GM03348 (cell line): ENCODE measurements at places on chromosomes 6 and 20.

- DNase-seq: peak; percentile 89
These were observed 14.2 kb downstream of the TRAF3IP2 start for GRCh38 chr6:111591370-111591900.

DNA sequence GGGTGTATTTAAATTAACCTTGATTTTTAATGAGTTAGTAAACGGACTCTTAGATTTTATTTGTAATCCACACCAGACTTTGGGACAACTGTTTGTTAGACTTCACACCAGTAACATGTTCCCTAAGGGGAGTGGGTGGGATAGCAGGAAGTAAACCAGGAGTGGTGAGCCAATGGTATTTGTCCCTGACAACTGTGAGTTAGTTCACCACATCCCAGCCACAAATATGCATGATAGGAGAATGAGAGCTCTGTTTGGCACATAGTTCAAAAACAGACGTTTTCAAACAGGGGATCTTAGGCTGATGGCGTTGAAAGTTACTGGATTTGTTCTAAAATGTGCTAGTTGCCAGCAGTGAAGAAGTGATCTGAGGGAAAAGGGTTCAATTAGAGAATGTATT is 18.7 kb upstream of the COL10A1 start:
- peak; percentile 88 for DNase-seq

GRCh38 chr20:36988494-36988966 is 37.0 kb upstream of the SAMHD1 start:
- DNase-seq: no peak

- no peak for DNase-seq
These were observed 187.6 kb downstream of the DTNBP1 start for GRCh38 chr6:15475261-15475660.

GRCh38 chr6:130776287-130776925 is 50.8 kb upstream of the SMLR1 start:
- no peak for DNase-seq

DNA sequence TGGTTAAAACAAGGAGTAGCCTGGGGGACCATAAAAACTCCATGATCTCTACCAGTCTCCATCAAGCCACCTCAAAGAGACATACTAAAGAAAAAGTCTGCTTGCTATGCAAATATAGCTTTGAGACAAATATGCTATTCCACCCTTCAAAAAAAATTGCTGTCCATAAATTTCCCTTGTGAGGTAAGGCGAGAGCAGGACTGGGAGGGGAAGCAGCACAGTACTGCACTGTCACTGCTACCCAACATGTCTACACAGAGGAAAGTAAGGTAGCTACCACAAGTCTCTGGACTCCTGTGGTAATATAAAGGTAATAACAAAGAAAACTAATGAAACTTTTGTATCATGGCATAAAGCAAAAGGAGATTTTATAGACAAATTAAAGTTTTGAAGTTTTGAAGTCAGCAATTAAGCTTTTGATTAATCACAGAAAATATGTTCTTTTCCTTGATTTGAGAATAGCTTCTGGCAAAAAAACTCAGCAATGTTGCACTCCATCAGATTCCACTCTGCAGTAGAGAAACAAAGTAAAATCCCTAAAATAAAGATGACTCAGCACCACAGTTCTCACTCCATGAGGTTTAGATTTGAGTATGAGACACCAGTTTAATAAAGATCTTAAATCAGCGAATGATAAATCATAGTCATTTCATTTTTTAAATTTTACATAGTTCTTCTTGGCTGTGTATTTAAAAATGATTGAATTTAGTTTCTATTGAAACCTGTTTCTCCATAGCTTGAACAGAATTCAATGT is 602.4 kb downstream of the COL12A1 start:
- DNase-seq: peak; percentile 24

GRCh38 chr20:46487628-46488027 is 25.7 kb downstream of the ZNF334 start:
- DNase-seq: no peak

- DNase-seq: no peak
These were observed 13.1 kb downstream of the GABRR1 start for GRCh38 chr6:89204096-89204495.

DNA sequence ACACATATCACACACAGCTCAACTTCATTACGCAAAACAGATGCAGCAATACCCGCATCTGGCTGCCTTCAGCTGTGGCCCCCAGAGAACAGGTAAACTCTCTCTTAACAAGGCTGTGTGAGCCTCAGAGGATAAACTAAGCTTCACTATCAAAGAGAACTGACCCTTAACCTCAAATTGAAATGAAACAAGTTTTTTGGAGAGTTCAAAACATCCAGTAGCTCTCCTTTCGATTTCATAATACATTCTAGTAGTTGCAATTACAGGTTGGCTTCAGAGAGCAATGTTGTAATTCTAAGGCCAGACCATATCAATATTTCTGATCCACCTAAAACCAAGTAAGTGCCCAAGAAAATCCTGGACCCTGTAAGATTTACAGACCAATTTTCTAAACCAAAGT is 113.5 kb downstream of the FAXC start:
- no peak for DNase-seq

- no peak for DNase-seq
These were observed 96.3 kb downstream of the LYRM2 start for GRCh38 chr6:89542081-89542857.

DNA sequence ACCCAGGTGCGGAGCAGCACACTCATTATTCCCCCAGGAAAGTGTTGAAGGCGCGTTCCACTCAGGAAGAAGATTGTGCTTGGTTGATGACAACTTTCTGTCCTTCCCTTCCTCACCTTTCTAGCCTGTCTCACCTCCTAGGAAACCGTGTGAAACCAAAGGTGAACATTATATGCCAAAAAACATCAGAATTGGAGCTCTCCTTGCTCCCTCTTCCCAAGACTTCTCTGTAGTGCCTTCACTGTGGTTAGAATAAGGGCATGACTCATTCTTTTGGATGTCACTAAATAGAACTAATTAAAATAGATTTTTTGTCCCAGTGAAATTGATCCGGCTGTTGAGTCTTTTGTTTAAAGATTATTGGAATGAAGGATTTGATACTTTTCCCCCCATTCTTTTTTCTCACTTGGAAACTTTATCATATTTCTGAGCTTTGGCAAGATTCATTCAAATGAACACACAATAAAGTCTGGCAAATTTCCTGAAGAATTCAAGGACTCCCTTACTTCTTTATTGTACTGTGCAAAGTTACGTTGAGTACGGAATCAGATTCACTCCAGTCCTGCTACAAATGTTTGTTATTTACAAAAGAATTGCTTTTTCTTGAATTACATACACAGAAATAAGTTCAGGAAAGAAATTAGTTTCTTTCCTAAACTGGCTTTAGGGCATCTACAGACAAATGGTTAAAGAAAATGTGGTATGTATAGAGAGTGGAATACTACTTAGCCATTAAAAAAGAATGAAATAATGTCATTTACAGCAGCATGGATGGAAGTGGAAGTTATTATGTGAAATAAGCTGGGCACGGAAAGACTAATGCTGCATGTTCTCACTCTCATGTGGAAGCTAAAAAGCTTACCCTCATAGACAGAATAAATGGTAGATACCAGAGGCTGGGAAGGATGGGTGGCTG is 142.8 kb upstream of the AKAP12 start:
- DNase-seq: no peak

DNA sequence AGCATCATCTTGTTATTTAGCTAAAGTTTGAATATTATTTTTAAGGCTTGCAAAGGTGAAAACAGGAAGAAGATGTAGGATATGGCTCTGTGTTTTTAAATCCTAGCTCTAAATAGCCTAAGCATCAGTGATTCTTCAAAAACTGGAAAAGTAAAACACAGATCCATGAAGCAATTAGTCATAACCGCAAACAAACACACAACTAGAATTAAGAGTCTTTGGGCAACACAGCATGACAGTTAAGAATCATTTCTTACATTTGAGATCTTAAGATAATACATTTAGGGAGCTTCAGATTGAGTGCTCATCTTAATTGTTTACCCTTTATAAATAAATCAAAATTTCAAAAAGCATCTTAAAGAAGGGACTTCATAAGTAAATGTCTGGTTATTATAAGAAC is 115.8 kb upstream of the MAP7 start:
- DNase-seq: no peak

DNA sequence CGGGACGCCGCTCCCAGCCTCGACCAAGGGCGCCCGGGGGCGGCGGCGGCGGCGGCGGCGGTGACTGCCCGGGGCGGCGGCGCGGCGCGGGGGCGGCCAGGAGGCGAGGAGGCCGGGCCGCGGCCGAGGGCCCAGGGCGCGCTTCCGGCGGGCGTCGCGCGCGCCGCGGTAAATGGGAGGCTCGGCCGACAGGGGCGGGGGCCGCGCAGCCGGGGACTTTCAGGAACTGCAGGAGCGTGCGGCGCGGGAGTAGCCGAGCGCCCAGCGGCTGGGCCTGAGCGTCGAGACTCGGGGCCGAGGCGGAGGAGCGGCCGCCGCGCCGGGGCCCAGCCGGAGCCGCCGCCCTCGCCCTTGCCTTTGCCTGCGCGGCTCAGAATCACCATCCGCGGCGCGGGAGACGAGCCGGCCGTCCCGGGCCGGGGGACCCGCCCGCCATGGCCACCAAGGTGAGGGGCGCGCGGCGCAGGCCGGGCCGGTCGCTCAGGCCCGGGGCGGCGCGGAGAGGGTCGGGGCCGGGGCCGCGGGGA is at the start of gene SNX9:
SNX9 (plus strand) TSS at position 246 of the 527 bp plus-strand sequence; CDS start at position 435, 189 bp downstream.
- peak; percentile 88 for DNase-seq

GRCh38 chr6:145816392-145816791 is 1.8 kb upstream of the FBXO30 start:
- DNase-seq: no peak

GRCh38 chr6:125274935-125275334 is 26.8 kb downstream of the HDDC2 start:
- DNase-seq: no peak

- DNase-seq: no peak
These were observed 810 bp downstream of the MRPL18 start for GRCh38 chr6:159790956-159791598.

GRCh38 chr6:136696783-136697364 is 95.4 kb downstream of the MAP3K5 start:
- no peak for DNase-seq

DNA sequence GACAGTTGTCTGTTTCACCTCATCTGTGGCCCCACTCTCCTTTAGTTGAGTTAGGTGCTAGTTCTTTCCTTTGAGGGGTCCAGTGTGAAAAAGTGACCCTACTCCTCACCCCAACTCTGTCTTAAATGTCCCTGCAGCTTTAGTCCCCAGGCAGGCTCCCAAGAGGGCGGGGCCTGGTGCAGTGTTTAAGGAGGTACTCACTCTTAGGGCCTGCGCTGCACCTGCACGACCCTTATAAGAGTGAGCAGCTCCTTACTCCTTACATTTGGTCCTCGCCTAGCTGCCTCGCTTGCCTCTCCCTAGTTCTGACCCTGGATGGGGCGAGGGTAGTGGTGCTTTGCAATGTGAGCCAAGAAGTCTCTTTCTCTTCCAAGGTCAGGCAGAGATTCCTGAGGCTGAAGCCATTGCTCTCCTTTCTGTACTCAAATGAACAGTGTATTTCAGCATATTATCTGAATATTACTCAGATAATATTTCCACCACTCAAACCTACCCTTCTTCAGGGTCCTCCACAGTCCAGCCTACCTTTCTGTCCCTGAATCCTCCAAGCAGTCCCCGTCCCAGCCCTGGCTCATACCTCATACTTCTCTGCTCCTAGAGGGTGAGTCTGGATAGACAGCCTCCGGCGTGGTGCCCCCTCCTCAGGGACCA is 11.9 kb upstream of the VEGFA start:
- DNase-seq: no peak

DNA sequence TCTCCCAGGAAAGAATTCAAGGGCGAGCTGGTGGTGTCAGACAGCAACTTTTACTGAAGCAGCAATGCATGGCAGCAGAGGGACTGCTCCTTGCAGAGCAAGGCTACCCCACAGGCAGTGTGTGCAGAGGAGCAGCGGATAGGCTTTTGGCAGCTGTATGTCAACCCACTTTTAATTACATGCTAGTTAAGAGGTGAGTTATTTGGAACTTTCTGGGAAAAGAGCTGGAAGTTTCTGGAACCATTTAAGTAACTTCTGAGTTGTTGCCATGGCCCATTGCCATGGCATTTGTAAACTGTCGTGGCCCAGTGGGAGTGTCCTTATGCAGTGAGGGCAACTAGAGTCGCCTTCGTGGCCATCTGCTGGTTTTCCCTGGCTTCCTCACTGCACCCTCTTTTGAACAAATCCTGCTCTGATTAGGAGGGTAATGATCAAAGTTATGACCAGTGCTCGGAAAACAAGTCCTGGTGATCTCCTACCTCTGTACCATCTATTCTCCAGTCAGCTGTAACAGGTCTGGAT is 34.0 kb downstream of the BPIFB4 start:
- no peak for DNase-seq

- no peak for DNase-seq
These were observed 12.2 kb upstream of the ZBTB46 start for GRCh38 chr20:63843222-63843621.

DNA sequence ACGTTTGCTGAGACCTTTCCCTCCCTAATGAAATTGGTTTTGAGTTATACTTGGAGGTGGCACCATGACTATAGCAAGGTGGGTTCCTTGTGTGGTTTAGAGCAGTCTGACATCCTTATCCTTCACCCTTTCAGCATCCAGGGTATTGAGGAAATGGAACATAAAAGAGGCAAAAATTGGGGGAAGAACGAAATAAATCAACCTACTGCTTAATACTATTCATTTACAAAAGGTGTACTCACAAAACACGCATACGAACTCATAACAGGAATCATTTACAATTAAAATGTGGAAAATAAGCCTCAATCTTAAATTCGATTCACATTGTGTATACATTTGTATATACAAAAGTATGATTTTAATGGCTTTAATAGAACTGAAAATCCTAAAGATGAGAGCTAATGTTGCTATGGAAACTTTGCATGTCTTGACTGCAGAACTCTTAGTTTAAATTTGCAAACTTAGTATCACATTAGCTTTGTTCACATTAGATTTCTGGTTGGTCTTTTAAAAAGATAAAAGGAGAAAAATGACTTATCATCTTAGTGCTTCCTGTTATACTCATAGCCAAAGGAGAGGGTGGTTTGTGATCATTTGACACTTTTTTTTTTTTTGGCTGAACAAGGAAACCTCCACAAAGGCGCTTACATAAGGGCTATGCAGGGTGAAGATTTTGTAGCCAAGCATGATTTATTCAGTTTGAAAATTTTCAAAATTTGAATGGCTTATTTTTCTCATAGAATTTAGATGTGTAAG is 76.1 kb upstream of the ATXN1 start:
- no peak for DNase-seq

DNA sequence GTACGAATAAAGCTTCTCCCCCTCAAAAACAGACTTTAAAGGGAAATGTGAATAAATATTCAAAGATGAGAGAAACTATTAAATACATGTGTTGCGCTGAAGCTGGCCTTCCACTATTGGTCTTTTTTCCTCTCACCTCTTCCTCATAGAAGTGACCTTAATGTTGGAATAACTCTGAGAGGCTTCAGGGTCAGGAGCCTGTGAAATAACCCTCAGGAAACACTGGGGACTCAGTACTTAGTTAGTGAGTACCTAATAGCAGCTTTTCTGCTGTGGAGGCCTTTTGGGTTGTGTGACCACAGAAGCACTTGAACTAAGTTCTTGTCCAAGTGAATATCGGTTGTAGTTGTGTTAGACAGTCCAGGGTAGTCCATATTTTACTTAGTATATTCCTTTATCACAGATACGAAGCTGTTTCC is 799 bp upstream of the SHPRH start:
- no peak for DNase-seq

- DNase-seq: no peak
These were observed 521.1 kb downstream of the TFAP2B start for GRCh38 chr6:51339728-51340127.

GRCh38 chr20:58544286-58544685 is 29.1 kb upstream of the APCDD1L start:
- no peak for DNase-seq

GRCh38 chr6:89410231-89410761 is 1.8 kb downstream of the RRAGD start:
- DNase-seq: no peak

- DNase-seq: no peak
These were observed 15.9 kb downstream of the RIMS1 start for GRCh38 chr6:71902261-71902660.
